ENCODE measurements at places on chromosomes 3 and 15.

GRCh38 chr15:36908991-36909390 is 191.4 kb downstream of the MEIS2 start:
- no peak for DNase-seq

DNA sequence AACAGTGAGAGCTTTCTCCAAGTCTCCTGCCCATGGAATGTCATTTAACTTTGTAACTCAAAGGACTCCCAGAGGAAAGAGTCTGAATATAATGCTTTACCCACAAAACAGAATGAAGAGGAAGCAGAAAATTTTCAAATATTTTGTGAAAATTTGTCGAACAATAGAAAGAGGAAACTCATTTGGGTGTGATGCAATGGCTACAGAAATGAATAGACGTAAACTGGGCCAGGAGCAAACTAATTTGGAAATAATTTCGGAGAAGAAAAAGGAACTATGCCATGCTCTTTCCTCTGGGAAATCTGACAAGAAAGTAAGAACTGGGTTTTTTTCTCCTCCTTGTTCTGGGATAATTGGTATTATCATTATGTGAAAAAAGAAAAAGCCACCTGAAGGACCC is 11.2 kb upstream of the SUMF1 start:
- no peak for DNase-seq

DNA sequence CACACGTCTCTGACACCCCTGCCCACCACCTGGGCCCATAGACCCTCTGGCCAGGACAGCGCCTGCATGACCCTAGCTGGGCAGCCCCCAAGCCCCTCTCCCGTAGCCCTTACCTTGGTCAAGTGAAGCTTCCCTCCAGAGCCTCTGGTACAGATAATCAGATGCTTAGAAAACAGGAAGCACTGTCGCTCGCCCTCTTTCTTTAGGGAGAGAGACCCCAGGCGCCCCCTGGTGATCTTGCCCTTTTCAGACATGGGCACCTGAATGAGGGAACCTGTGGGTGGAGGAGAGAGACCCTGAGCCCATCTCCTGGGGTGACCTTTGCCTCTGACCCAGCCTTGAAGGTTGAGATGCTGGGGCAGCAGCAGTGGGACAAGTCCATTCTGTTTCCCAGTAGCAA is 65.4 kb downstream of the RASGRF1 start:
- DNase-seq: no peak

GRCh38 chr3:40725031-40725430 is 200.3 kb downstream of the ZNF621 start:
- no peak for DNase-seq

DNA sequence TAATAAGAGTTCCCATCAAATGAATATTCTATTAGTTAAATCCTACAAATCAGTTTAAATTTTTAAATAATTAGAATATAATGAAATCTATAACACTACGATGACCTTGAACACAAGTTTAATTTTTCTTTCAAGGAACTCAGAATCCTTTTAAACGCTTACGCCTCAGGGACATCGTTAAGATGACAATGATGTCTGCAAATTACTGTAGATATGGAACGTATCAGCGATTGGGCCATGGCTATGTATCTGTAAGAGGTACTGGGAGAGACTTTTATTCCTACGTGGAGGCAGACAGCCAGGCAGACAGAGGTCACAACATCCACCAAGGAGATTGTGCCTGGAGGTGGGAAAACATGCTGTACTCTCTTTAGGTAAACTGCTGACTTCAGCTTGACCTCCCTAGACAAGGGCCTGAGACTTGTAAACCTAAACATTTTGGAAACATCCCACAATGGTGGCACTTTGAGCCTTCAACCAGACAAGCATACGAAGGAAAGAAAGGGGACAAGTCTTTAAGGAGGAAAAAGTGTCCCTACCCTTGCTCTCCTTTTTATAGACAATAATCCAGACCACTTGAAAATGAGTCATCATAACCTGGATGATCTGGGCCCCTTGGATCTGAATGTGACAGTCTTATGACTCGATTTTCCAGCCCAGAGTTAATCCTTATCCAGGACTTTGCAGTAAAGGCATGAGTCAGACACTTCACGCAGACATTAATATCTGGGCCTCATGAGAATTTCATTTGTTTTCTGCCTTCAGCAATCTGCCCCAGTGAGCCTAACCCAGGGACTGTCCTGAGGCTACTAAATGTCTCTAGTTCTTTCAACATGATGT is 6.8 kb upstream of the LDHAL6B start:
- DNase-seq: peak; percentile 24

DNA sequence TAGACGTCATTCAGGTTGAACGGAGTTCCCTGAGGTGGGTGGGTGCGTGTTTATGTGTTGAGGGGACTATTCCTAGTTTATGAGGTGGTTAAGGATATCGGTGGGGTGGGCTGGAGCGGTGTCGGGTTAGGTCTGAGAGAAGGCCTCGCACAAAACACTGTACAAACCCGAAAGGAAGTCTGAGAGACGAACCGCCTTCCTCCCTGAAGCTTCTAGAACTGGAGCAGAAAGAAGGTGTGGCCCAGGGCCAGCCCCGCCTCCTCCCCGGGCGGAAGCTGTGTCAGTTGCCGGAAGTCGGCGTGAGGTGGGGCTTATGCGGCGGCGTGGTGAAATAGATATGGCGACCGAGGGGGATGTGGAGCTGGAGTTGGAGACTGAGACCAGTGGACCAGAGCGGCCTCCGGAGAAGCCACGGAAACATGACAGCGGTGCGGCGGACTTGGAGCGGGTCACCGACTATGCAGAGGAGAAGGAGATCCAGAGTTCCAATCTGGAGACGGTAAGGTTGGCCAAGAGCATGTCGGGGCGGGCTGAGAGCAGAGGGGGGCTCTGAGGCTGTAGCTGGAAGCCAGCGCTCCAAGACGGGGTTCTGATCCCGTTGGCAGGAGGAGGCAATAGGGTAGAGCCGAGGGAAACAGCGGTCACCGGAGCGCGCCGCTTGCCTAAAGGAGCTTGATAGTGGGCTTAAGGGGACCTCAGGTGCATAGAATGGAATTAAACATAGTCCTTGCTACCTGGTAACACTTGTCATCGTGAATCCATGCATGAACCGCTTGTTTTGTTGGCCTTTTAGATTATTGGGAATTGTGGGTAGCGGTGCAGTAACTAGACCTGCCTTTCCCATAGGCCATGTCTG is at the start of gene HYPK:
TSS of gene HYPK (plus strand) at position 314 of the 856 bp plus-strand sequence. CDS start at position 338, 24 bp downstream.
- peak; percentile 54 for DNase-seq
